ENCODE measurements at places on chromosomes 7 and 10.

DNA sequence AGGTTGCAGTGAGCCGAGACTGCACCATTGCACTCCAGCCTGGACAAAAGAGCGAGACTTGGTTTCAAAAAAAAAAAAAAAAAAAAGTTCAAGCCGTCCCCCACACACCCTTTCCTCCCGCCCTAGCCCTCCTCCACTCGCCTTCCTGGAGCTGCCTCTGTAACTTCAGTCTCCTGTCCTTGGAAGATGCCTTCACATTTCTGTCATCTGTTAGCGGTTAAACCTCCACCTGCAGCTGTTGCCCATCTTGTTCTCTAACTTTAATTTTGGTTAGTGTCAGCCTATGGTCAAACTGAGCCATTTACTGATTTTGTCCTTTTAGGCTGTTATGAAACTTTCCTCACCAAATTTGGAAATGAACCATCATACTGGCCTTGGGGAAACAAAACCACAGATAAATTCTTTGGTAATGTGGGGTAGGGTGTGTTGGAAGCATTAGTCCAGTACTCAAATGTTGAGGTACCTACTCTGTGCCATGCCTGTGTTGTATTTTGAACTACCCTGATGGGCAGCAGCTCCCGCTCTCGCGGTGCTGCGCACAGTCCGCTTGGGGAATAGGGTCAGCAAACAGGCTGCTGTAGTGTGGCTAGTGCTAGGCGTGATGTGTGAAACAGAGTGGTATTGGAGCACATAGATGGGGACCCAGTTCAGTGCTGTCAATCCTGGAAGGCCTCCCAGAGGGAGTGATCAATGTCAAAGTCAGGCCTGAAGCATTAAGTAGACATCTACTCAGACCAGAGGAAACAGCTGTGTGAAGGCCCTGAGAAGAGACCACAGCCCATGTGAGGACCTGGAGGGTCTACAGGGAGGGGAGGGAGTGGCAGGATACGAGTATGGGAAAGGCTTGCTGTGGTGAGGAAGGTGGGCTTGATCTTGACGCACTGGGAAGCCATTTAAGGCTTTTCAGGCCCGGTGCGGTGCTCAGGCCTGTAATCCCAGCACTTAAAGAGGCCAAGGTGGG lies 26.9 kb downstream of the SFXN4 start:
- DNase-seq = no peak

GRCh38 chr7:32658467-32658869 lies 163.2 kb downstream of the AVL9 start:
- no peak for DNase-seq

GRCh38 chr10:115974351-115974750 lies 298.7 kb downstream of the GFRA1 start:
- DNase-seq = no peak

GRCh38 chr7:17462131-17462631 lies 163.7 kb downstream of the AHR start:
- DNase-seq = no peak

GRCh38 chr7:116230191-116231005 lies 20.1 kb downstream of the TES start:
- no peak for DNase-seq

- DNase-seq = no peak
Measured at GRCh38 chr7:89002981-89003956, 207.7 kb upstream of the TEX47 start.

All from neural progenitor cell (in vitro differentiated cells).